ENCODE measurements at places on chromosomes 12 and 14.

- no peak for DNase-seq
These were observed 56.4 kb downstream of the PPP2R5E start for GRCh38 chr14:63486738-63487137.

GRCh38 chr14:100872259-100873095, 31.0 kb downstream of the RTL1 start:
- DNase-seq = no peak

DNA sequence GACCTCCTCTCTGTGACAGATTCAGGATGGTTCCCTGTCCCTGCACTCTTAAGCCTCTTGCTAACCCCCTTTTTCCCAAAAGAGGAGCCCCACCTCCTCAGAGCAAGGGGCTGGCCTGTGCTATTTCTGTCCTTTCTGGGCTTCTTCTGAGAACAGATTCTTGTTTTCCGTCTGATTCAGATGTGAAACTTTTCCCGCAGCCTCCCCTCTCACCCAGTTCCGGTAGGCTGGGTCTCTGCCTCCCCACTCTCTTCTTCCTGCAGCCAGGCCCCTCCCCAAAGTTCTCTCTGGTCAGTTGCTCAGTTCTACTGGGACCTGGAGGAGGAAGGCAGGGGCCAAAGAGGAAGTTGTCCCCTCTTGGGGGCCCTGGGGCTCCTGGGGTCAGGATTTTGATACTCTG, 11.8 kb downstream of the PDE1B start:
- peak; percentile 25 for DNase-seq

GRCh38 chr14:52013984-52014600, 24.7 kb downstream of the RTRAF start:
- DNase-seq = no peak

DNA sequence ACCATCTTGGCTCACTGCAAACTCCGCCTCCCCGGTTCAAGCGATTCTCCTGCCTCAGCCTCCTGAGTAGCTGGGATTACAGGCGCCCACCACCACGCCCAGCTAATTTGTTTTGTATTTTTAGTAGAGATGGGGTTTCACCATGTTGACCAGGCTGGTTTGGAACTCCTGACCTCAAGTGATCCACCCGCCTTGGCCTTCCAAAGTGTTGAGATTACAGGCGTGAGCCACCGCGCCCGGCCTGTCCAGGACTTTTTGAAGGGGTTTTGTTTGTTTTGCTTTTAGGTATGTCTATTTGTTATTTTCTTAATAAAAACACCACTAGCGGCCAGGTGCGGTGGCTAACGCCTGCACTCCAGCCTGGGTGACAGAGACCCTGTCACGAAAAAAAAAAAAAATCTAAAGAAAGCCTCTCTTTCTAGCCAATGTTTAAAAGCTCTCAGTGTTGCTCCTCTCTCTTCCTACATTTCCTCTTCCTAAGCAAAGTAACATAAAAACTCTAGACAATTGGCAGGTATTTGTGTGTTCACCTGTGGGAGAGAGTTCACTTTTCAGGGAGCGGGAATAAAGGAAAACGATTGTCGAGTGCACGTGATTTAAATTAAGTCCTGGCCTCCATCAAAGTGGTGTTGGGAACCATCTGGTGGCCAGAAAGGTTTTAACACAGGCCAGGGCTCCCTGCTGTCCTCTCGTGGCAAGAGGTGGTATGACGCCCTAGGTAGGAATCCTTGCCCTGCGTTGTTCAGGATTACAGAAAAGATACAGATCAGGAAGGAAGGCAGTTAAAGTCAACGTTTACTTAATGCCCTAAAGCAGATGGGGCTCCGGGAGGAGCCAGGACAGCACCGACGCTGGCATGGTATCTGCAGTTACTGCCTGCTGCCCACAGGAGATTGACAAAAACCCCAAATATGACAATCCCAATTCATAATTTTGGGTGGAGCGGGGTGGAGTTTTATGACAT, 36.2 kb upstream of the ATP23 start:
- DNase-seq = peak; percentile 89

GRCh38 chr12:52579468-52580465, 6.1 kb upstream of the KRT74 start:
- no peak for DNase-seq

- no peak for DNase-seq
These were observed 67.2 kb upstream of the HMGA2 start for GRCh38 chr12:65756956-65757511.

- DNase-seq = peak; percentile 28
These were observed 7.6 kb upstream of the SIX1 start for GRCh38 chr14:60656686-60657455.

DNA sequence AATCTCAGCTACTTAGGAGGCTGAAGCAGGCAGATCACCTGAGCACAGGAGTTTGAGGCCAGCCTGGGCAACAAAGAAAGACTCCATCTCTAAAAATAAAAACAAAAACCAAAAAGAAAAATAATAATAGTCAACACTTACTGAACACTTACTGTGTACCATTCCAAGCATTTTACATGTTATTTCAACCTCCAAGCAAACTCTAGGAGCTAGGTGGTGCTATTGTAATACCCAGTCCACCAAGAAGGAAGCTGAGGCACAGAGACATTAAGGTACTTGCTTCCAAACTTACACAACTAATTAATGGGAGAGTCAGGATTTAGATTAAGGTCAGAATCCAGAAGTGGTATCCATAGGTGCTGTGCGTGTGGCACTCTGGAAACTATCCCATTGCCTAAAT, 13.7 kb upstream of the OR6J1 start:
- no peak for DNase-seq

DNA sequence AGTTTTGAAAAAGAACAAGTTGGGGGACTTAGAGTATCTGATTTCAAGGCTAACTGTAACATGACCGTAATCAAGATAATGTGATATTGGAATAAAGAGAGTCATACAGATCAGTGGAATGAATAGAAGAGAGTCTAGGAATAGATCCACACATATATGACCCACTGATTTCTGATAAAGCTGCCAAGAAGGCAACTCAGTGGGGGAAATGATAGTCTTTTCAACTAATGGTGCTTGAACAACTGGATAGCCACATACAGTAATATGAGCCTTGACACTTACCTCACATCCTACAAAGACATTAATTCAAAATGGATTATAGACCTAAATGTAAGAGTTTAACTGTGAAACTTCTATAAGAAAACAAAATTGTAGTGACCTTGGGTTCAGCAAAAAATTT, 3.8 kb downstream of the PRKCH start:
- DNase-seq = no peak

- DNase-seq = no peak
These were observed 161.5 kb upstream of the VASH1 start for GRCh38 chr14:76599559-76600287.

DNA sequence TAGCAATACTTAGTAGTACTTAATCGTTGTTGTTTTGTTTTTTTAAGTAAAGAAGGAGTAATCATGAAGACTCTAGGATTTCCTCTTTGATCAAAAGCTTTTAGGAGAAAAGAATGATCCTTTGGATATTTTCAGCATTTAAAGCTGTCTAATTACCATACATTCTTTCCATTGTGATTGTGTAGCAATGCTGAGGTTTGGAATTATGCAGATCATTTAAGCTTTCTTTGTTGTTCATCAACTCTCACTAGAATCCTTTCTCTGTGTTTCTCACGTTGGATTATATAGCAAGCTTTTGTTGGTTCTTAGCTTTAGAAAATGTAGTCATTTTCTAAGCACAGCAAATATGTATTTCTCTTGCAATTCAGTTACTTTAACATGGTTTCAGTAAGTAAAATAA, 25.8 kb downstream of the CCDC91 start:
- DNase-seq = no peak

DNA sequence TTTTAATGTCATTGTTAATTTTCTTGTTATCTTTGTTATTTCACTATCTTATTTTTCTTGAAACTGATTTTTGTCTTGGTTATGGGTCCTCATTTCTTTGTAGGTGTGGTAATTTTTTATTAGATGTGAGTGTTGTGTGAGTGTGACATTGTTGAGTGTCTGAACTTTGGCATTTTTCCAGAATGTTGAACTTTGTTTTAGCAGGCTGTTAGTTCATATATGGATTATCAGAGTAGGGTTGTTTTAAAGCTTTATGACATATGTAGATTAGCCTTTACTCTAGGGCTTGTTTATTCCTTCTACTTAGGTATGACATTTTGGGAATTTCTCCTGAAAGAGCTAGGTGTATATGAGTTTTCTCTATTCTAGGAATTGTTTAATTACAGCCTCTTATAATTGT, 103.9 kb downstream of the ARID2 start:
- DNase-seq = no peak

DNA sequence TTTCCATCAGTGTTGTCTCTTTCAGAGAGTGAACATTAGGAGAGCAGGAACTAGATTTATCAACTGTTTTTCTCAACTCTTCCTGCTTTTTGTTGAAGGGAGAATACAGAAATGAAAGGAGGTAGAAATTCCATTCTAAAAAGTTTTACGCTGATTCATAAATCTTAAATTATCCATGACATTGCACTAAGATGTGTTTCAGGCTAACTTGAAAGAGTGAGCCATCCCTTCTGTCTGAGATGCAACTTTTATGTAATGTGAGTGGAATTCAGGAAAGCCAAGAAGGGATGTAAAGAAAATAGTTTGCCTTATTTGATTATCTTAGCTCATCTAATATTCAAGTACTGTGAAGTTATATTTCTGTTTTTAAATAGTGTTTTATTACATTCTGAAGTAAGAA, 349.5 kb upstream of the RGS6 start:
- no peak for DNase-seq

- DNase-seq = peak; percentile 67
These were observed 120.1 kb upstream of the MAX start for GRCh38 chr14:65222440-65222858.

DNA sequence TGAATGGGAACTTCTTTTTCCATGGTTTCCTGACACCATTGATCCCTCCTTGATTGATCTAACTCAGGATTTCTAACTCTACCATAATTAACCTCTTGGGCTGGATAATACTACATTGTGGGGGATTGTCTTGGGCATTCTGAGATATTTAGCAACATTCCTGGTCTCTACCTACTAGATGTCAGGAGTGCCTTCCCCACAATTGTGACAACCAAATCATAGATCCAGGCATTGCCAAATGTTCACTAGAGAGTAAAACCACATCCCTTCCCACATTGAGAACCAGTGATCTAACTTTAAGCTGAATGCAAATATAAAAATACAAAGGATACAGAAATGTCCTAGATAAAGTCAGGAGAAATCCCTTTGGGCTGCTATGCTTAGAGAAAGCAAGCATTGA, 36.9 kb upstream of the CCDC198 start:
- DNase-seq = no peak

DNA sequence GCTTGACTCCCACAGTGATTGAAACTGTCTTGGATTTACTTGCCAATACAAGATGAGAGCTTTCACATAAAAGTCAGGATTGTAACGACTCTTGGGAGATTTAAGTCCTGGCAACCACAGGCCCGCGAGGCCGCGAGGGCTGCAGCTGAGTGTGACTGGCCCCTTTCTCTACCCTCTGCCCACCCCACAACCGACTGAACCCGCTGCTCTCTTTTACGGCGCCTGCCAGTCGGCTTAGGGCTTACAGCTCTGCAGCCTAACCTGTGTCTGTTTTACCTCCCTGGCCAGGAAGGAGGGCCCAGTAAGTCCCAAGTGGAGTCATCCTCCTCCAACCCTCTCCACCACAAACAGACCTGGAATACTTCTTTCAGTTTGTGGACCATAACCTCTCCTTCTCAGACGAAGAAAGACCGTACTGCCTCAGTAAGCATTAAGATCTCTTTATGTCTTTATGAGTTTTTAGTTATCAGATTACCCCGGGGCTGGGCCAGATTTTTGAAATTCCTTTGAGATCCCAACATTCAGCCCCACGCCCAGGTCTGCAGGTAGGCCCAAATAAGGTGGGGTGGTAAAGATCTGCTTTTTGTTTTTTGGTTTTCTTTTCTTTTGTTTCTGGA, 12.6 kb upstream of the TIGAR start:
- DNase-seq = no peak

DNA sequence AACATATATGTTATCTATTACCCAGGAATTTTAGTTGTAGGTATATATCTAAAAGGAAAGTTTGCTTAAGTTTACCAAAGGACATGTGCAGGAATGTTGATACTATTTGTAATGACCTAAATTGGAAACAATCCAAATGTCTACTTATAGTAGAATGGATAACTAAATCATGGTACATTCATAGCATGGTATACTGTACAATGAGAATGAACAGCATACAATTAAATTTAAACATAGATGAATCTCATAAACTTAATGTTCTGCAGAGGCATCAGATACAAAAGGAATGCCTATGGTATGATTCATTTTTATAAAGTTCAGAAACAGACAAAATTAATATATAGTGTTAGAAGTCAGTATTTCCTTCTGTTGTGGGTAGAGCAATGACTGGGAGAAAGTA, 135.4 kb downstream of the GPHN start:
- no peak for DNase-seq

GRCh38 chr14:106875503-106875902, 1349.1 kb downstream of the TMEM121 start:
- DNase-seq = peak; percentile 46

- no peak for DNase-seq
These were observed 6.9 kb downstream of the C12orf56 start for GRCh38 chr12:64383675-64384074.

- DNase-seq = no peak
These were observed 18.8 kb downstream of the CLMN start for GRCh38 chr14:95300697-95301526.

DNA sequence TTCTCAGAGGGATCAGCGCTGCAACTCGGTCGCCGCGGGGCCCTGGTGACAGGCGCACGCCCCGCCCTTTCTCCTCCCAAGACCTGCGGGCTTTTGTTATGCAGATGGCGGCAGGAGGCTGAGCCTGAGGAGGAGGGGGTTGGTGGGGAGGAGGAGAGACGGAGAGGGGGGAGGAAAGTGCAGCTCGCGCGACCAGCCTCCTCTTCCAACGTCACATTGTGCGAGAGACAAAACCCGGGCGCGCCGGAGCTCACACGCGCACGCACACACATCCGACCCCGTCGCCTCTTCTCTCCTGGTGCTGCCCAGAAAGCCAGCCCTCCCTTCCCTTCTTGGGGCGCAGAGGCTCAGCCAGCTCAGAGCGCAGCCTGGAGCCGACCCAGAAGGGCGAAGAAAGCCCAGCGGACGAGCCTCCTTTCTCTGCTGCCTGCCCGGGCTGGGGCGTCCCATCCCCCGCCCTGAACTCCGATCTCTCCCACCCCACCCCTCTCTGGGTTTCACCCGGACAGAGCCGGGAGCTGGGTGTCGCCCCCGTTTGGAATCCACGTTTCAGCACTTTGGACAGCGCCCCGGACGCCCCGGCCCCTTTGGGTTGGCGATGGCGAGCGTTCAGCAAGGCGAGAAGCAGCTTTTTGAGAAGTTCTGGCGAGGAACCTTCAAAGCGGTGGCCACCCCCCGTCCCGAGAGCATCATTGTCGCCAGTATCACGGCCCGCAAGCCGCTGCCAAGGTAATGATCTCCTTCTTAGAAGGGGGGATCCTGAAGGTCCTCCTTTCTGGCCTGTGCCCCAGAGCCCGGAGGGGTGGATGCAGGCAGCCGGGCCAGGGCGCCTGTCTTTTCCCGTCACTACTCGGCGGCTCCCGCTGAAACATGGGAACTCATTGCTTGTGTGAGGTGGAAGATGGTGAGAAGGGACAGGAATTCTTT, at the start of gene SRRM4:
TSS of gene SRRM4 (plus strand) at position 257 of the 927 bp plus-strand sequence. CDS start at position 599, 342 bp downstream.
- no peak for DNase-seq

DNA sequence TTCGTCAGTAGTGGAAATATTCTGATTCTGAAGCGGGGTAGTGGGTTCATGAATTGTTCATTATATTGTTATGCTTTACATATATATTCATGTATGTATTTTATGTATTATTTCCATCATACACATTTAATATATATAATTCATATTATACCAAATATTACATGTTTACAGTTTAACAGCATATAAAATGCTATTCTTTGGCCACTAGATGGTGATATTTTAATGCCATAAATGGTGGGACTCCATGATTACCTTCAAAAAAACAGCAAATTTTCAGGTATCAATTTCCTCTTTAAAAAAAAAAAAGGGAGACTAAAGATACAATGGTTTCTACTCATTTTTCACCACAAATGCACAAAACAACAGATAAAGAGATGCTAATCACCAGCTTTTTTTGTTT, 41.0 kb downstream of the BDKRB1 start:
- no peak for DNase-seq
